ENCODE measurements at places on chromosomes 3 and 15.

DNA sequence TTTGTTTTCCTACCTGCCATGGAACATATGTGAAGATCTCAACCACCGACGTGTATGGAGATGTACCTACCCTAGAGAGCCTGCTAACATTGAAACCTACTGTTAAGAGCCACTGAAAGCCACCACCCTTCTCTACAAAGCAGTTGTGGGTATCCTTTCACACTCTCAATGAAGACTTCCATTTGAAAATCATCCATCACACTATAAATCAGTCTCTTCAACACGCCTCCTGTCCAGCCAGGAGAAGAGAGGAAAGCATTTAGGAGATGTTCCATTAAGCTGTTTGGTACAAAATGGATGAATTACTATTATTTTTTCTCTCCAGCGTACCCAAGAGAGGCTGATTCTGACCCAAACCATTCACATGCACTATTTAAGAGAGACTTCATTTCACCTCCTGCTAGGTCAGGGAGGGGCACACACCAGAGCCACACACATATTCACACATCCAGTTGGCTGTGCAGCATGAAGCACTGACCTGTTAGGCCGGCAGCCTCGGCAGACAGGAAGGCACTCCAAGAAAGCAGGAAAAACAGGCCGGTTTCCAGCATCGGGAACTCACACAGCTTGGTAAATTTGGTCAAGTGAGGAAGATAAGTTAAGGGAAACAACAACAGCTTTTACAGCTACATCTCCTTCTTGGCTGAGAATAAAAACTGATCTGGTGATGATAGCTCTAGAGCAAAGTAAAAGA lies 274.5 kb downstream of the SLC9A9 start:
- no peak for DNase-seq

GRCh38 chr3:50267280-50267913 lies 1.6 kb upstream of the SEMA3B start:
- DNase-seq, result no peak

- no peak for DNase-seq
Measured at GRCh38 chr3:21345382-21345976, 405.5 kb downstream of the ZNF385D start.

DNA sequence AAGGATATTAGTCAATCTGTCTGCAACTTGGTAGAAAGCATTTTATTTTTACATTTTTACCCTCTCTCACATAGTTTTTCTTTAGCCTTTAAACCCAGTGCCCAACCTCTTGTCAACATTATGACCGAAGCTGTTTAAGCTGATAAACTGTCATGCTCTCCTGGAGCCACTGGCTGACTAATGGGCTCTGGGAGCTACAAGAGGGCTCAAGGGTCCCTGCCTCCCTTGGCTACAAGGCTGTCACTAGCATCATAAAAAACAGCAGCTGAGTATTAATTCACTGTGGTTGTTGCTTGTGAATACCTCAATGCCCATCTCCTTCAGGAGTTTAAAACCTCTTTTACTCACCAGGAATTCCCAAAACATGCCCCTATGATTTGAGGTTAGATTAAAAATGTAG lies 237.9 kb downstream of the ZMAT3 start:
- no peak for DNase-seq

- DNase-seq, result no peak
Measured at GRCh38 chr15:70463453-70463834, 299.9 kb downstream of the UACA start.

DNA sequence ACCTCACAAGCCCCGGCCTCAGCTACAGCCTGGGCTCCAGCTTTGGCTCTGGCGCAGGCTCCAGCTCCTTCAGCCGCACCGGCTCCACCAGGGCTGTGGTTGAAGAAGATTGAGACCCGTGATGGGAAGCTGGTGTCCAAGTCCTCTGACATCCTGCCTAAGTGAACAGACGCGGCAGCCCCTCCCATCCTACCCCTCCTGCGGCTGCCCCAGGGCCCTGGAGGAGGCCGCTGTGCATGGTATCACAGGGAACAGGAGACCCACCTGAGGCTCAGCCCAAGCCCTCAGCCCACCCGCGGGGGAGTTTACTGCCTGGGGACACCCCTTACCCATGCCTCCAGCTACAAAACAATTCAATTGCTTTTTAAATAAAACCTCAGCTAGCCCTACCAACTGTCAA lies 6.0 kb upstream of the LARP6 start:
- no peak for DNase-seq

DNA sequence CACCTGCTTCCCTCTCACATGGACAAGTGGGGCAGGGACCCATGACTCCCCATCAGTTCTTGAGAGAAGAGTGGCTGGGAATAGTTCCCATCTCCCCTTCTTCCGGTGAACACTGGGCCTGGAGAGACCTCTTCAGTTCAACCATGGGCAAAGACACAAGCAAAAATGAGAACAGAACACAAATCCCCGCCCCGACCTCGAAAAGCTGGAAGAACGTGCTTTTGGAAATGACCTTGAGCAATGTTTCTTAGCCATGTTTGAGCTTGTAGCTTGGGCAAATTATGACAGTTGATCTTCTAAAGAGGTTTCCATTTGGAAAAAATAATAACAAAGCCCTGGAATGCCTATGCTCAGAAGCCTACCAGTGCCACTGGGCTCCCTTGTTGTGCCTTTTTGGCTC lies 59.0 kb downstream of the FAM174B start:
- no peak for DNase-seq
